Left cardiac atrium (tissue), 4 donors: ENCODE measurements at places on chromosomes 12 and 14. TPM values are rescaled to one million over a fixed set of nuclear protein-coding genes. Genes with fewer than 3 reads are reported as not detected.

Gene MEG3
- 26.3 TPM for total RNA-seq

Gene FGF23
- total RNA-seq, result not detected

Gene LAG3
- 0.97 TPM for total RNA-seq

Gene KRT75
- not detected for total RNA-seq

Gene CLEC4D
- total RNA-seq, result 0.21 TPM

Gene ACRBP
- 0.60 TPM for total RNA-seq

Gene TOMM20L
- total RNA-seq, result not detected

Gene CISTR
- 1.9 TPM for total RNA-seq

Gene BDKRB1
- total RNA-seq, result 0.21 TPM

GRCh38 chr14:63996625-63997220 is 143.9 kb downstream of the SYNE2 start:
- DNase-seq, result no peak

DNA sequence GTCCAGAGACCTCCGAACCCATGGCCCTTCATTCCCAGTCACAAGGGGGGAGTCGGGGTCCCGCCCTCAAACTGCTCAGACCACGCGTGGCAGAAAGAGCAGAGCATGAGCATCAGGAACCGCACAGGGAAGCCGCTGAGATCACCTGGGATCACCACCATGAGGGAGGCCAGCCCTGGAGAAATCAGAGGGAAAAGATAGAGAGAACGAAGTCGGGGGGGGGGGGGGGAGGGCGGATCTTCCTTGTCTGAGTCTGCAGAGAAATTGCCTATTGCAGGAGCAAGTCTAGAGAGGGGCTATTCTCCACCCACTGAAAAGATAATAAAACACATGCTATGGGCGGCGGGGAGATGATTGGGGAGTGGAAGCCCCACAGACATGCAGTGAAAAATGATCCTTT is 884 bp upstream of the TMEM132C start:
- no peak for DNase-seq

- no peak for DNase-seq
Measured at GRCh38 chr14:45587142-45587541, 334.1 kb upstream of the MIS18BP1 start.

- no peak for DNase-seq
Measured at GRCh38 chr14:92797935-92798653, 4.0 kb downstream of the GOLGA5 start.

- DNase-seq, result no peak
Measured at GRCh38 chr12:14211947-14212387, 153.5 kb upstream of the ATF7IP start.

GRCh38 chr14:102924632-102925588 is 2.4 kb downstream of the AMN start:
- DNase-seq, result no peak

- no peak for DNase-seq
Measured at GRCh38 chr12:67222302-67222701, 46.9 kb upstream of the CAND1 start.

DNA sequence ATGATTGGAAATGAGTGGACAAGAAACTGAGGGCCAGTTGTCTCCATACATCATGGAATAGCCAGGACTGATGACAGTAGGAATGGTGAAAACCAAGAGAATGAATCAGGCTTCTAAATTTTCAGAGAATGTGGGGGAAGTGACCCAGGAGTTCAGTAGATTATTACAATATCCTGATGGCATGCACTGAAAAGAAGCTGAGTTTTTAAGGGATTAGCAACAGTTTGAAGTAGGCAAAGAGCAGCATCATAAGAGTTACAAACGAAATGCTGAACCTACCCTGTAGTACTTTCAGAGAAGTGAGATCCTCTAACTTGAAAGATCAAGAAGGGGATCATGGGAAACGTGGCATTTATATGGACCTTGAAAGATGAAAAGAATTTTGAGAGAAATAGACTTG is 13.2 kb downstream of the SLC2A14 start:
- no peak for DNase-seq

DNA sequence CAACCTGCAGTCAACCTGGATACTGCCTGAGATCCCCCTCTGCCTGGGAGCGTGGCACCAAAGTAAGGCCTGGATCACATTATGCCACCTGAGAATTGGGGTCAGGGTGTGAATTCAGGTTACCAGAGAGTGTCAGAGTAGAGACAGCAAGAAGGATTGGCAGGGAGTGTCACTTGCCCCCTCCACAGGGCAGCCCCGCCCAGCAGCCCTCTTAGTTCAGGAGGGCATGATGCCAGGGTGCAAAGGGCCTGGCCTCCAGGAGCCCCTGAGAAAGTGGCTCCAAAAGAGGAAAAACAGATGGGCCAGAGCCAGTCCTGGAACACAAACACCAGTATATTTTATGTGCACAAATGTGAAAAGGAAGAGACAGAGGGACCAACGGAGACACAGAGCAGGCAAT is 18.6 kb downstream of the TMEM229B start:
- DNase-seq, result no peak

DNA sequence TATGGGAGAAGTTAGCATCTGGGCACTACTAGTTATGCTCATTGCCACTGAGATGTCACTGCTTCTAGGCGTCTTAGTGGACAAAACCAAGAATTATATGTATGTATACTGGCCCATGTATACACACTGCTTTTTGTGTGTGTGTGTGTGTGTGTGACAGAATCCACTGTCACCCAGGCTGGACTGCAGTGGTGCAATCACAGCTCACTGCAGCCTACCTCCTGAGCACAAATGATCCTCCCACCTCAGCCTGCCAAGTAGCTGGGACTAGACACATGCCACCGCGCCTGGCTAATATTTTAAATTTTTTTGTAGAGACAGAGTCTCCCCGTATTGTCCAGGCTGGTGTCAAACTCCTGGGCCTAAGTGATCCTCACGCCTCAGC is 25.2 kb downstream of the LIMA1 start:
- peak; percentile 42 for DNase-seq

DNA sequence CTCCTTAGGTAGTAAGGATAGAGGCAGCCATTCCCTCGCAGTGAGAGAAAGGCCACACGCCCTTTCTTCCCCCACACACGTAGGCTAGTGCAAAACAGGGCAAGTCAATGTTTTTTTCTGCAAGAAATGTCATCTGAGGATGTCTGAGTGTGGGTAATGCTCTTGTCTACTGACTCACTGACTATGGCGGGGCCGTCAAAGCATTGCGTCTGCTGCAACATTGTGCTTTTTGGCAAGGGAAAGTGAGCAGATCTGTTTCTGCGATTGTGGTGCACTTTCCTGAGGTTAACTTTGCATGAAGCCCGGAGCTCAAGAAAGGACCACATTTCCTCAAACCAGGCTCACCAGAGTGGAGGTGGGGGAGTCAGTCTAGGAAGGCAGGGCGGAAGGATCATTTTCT is 181.6 kb upstream of the GZMB start:
- DNase-seq, result no peak

DNA sequence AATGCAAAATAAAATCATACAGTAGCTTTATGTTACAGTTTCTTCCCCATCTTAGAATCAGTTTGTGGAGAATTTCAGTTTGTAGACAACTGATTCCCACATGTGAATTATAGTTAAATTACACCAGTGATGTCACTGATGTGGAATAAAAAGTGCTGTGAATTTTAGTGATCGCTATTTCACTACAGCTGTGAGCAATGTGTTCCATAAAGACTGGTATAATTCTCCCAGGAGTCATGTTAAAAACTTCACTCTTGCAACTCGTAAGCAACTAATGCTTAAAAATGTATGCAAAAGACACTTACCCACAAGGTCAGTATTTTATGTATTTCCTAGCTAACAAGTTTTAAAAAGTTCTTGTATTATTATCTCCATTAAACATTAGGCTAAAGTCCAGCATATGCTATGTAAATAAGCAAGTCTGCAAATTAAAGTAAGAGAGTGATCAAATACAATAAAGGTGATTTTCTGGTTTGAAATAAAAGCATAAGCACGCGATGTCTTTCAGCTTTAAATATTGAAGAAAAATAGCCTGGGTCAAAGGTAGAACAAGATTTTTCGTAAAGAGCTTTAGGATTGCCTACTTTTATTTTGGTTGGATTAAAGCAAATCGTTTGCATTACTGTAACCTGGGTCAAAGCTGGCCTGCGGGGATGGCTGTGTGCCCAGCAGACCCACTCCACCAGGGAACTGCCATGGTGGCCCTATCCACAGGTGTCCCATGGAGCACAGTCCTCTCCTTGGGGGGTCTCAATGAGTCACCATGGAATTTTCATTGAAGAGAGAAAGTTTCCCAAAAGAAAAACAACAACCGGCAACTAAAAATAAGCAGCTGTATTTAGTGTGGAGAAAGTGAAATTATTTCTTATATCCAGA is 12.7 kb upstream of the LRIG3 start:
- DNase-seq, result no peak

DNA sequence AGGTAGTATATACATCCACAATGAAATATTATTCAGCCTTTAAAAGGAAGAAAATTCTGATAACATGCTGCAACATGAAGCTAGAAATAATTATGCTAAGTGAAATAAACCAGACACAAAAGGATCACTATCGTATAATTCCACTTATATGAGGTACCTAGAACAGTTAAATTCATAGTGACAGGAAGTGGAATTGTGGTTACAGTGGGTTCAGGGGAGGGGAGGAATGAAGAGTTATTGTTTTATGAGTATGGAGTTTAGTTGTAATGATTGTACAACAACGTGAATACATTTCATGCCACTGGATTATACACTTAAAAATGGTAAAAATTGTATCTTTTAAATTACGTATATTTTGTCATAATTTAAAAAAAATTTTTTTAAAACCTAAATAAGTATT is 21.0 kb downstream of the EEA1 start:
- no peak for DNase-seq

- no peak for DNase-seq
Measured at GRCh38 chr14:20775901-20776300, 5.2 kb upstream of the RNASE6 start.

DNA sequence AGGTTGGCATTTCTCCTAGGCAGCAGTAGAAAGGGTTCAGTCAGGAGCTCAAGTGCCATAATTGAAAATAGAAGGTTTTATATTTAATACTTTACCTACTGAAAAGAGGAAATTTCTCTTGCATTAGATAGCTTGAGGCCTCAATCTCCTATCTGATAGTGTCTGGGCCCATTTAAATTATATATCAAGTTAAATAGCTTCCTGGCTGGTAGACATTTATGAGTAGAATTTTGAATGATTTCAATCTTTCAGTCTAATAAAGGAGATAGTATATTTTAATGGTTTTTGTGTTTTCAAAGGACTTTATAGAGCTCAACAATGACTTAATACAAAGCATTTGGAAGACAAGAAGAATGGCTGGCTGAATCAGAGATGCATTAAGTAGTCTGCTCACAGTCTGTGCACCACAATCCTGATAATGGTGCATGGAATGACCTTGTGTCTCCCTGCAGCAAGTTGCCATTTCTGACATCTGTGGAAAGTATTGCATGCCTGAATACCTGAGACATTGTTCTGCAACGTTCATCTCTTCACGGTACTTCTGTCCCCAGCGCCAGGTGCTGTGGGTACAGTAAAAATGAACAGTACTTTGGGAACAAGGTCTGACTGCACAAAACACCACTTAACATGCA is 974.1 kb downstream of the TMTC2 start:
- no peak for DNase-seq

- DNase-seq, result no peak
Measured at GRCh38 chr12:56082967-56083366, 3.0 kb downstream of the ERBB3 start.

DNA sequence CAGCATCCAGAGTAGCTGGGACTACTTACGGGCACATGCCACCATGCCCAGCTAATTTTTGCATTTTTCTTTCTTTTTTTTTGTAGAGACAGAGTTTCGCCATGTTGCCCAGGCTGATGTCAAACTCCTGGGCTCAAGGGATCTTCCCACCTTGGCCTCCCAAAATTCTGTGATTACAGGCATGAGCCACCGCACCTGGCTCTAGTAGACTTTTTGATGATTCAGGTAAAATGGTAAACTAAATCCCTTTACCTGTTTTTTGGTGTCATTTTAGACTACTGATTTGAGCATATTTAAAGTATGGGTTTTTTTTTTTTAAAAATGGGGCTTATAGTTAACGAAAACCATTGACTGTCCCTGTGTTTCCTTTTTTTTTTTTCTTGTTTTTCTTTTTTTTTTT is 20.5 kb downstream of the RBMS2 start:
- no peak for DNase-seq

- DNase-seq, result no peak
Measured at GRCh38 chr12:119685375-119685774, 17.4 kb downstream of the PRKAB1 start.
